ENCODE measurements at places on chromosomes 5 and 9.

- no peak for DNase-seq
Observed at GRCh38 chr5:121175986-121176385, 675.7 kb upstream of the FTMT start.

DNA sequence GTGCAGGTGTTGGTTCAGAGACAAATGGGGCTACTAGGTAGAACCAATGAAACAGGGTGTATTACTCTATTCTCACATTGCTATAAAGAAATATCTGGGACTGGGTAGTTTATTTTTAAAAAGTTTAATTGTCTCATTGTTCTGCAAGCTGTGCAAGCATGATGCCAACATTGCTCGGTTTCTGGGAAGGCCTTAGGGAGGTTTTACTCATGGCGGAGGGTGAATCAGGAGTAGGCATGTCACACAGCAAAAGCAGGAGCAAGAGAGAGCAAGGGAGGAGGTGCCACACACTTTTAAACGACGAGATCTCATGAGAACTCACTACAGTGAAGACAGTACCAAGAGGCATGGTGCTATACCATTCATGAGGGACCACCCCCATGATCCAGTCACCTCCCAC lies 134.6 kb downstream of the PIK3R1 start:
- no peak for DNase-seq

- no peak for DNase-seq
Observed at GRCh38 chr9:4490705-4491625, 697 bp downstream of the SLC1A1 start.

DNA sequence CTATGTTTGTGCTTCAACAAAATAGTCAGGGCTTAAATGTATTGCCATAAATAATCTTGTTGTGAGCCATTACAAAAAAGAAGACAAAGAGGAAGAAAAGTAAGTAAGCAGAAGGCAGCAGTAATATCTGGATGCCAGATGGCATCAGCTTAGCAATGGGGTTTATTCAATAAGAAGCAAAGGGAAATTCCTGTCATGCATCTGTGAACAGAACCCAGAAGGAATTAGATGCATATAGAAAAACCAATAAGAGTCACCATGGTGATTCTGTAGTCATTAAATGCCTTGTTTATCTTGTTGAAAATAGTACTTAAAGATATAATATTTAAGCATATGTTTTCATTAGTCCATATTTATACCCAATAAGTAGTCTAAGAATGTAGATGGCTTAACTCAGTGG lies 216.0 kb downstream of the ADAMTSL1 start:
- DNase-seq, result no peak

GRCh38 chr5:39014561-39014960 lies 59.6 kb downstream of the RICTOR start:
- DNase-seq, result no peak

DNA sequence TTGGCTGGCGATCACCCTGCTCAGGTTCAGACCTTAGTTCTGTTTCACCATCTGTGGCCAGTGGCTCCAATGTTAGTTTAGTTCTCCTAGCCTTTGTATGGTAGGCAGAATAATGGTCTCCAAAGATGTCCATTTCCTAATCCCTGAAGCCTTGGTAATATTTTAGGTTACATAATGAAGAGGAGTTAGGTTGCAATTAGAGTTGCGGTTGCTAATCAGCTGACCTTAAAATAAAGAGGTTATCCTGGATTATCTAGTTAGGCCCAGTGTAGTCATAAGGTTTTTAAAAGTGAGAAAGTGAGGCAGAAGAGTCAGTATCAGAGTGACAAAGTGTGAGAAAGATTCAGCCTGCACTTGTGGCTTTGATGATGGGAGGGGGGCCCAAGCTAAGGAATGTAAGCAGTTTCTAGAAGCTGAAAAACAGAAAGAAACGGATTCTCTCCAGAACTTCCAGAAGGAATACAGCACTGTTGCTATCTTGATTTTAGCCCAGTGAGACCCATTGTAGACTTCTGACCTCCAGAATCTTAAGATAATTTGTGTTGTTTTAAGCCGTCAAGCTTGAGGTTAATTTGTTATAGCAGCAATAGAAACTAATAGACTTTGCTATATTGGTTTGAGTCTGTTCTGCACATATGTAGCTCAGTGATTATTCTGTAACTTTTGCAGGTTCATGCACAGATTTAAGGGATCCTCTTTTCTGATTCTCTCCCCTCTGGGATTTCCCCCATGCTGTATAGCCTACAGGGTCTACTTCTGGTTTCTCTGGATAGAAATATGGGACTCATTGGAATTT lies 21.6 kb downstream of the LNPEP start:
- no peak for DNase-seq

DNA sequence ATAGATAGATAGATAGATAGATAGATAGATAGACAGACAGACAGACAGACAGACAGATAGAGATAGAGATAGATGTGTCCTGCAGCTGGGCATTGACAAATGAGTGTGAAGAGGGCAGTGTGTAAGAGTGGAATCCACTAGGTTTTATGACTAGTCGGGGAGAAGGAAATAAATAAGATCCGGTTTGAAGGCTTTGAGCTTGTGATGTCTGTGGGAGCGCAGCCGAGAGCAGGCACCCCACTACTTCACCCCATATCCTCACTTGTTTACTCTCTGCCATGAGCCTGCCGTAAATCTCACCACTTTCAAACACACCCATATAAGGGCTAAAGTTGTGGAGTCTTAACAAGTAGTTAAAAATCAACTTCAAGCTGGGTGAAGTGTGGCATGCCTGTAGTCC lies 1.4 kb upstream of the SUSD1 start:
- no peak for DNase-seq

GRCh38 chr5:159286420-159287035 lies 23.4 kb downstream of the UBLCP1 start:
- DNase-seq, result no peak

GRCh38 chr5:118557251-118557661 lies 431.1 kb downstream of the DTWD2 start:
- DNase-seq, result no peak

DNA sequence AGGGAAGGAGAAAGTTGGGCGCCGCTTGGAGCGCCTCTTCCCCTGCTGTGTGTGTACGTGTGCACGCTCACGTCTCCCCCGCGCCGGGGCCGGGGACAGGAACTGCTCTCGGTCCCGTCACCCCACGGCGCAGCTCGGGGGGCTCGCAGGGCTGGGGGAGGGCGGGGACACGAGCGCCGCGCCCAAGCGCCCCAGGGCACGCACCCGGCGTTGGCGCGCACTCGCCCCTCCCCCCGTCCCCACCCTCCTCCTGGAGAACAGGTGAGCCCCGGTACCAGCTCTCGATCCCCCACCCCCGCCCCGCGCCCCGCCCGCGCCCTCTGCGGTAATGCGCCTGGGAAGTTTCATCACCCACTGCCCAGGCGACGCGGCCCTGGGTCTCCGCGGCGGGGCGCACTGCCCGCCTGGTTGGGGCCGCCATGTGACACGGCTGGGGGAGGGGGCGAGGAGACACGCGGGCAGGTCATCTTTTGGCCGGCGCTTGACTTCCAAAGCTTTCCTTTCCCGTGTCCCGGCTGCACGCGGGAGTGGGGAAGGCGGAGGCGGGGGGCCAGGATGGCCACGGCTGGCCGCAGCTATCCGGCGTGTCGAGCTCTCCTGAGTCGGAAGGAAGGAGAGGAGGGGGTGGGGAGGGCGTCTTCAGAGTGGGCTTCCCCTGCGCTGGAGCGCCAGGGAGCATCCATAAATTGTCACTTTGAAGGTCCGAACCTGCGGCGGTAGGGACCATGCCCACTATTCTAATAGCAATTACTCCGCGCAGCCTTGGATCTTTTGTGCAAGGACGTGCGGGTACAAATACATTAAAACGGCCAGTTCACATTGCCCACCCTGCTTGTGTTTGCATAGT lies 1.5 kb upstream of the STC2 start:
- no peak for DNase-seq
